ENCODE measurements at places on chromosomes 6 and 20. TPM values are rescaled to one million over a fixed set of nuclear protein-coding genes. Genes with fewer than 3 reads are reported as not detected.

The PRR18 gene
- 0.21 TPM for total RNA-seq

The CCN2 gene
- 411 TPM for total RNA-seq

The TBC1D32 gene
- 14.4 TPM for total RNA-seq

The STMND1 gene
- total RNA-seq, result not detected

The CDH4 gene
- 0.87 TPM for total RNA-seq

The RSPO3 gene
- 24.1 TPM for total RNA-seq

The TUBB1 gene
- 0.21 TPM for total RNA-seq

The POM121L2 gene
- total RNA-seq, result not detected

The ZNF217 gene
- total RNA-seq, result 22.4 TPM

DNA sequence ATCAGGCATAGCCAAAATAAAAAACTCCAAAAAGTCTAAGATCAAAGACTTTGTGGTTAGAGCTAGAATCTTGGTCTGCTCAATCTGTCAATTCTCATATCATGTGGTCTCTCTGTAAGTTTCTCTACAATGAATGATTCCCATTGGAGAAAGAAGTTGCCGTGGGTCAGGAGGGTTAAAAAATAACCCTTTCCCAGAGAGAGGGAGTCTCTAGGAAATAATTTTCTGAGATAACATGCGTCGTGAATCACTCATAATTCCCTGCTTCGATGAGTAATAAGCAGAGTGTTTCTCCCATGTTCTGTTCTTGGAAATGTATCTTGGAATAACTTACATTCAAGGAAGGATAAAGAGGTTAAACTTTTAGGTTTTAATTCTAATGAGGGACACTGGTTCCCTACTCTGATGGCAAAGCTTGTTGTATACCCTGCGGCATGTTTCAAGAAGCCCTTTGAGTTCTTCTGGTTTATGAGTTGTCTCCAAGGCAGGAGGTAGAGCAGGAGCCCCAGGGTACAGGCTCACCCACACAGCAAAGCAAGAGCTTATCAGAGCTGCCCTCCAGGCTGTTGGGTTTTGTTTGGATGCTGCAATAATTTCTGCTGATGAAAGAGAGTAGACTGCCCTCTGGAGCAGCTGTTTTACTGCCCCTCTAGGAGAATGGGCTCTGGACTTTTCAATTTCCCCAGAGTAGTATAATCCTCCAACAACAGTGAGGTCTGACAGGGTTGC, 599.1 kb downstream of the QKI start:
- DNase-seq, result no peak

- DNase-seq, result peak; percentile 52
Measured at GRCh38 chr6:25006565-25007001, 70.8 kb upstream of the RIPOR2 start.

- no peak for DNase-seq
Measured at GRCh38 chr20:3547906-3548305, 77.1 kb downstream of the ATRN start.

- DNase-seq, result no peak
Measured at GRCh38 chr6:10347561-10348327, 67.1 kb downstream of the TFAP2A start.

GRCh38 chr6:167127785-167128531, 5.1 kb downstream of the CCR6 start:
- DNase-seq, result no peak

- no peak for DNase-seq
Measured at GRCh38 chr6:26172608-26172968, 85.4 kb downstream of the HFE start.

- DNase-seq, result no peak
Measured at GRCh38 chr6:125246566-125246965, 55.2 kb downstream of the HDDC2 start.

GRCh38 chr6:170224694-170225660, 65.9 kb downstream of the DLL1 start:
- no peak for DNase-seq
